ENCODE measurements at places on chromosomes 1 and 21.

DNA sequence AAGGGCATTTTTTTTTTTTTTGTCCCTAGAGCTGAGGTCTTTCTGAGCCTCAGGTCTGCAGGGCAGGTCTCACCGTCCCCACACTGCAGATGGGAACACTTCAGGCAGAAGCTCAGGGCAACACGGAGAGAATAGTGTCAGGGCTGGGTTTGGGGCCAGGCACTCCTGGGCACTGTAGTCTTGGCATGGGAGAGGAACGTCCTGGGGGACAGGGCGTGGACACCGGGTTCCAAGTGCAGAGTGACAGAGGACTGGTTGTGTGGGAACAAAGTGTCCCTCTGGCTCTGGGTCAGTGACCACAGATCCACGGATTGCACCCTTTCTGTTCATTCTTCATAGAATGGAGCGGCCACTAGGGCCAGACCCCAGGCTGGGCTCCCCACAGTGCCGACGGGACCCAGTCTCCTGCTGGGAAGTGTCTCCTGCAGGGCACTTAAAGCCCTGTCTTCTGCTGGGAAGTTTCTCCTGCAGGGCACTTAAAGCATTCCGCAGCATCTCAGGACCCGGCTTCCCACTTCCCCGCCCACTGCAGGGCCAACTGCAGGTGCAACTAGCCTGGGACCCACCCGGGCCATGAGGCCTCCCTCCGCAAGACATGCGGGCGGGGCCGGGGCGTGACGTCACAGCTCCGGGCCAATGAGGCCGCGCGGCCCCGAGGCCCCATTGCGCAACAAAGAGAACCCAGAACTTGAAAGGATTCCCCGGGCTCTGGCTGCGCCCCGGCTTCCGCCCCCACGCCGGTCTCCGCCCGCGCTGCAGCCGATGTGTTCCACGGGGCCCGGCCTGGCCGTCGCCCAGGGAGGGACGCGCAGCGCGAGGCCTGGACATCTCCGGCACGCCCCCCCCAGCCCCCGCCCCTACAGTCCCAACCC, 1.2 kb downstream of the GPR153 start:
- peak; percentile 46 for DNase-seq

DNA sequence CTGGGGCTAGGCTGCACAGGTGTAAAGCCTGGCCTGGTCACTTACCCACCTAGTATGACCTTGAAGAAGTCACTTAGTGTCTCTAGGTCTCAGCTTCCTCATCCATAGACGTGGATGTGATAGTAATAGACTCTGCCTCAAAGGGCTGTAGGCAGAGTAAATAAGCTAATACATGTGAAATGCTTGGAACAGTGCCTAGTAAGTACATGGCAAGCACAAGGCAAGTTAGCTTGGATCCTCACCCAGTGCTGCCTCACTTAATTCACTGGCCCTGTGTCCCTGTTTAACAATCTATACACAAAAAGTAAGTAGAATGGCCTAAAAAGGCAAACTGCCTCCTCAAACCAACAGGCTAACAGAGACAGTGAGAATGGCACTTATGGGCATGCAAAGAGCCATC, 167.8 kb downstream of the PIGK start:
- DNase-seq = no peak

DNA sequence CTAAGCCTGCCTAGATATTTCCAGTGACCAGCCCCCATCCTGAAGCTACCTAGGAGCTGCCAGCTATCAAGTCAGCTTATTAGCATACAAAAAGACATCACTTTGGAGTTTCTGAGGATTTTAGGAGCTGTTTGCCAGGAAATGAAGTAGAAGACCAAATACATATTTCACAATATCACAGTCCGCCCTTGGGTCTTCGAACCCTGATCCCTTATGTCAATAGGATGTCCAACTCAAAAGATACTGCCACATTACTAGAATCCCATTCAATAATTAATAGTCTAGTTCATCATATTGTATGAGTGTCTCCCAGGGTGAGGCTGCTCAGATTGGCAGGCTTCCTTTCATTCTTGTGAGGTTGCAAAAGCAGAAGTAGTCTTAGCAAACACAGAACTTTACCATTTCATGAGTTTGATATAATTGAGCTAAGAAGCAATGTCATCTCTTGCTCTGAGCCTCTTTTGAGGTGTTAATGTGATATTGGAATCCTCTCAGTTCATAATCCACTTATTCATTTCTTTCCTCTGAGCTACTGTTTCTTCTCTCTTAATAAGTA, 13.6 kb downstream of the IPO9 start:
- DNase-seq = no peak

- no peak for DNase-seq
These were observed 8.4 kb downstream of the PPP2R5A start for GRCh38 chr1:212293579-212293978.

DNA sequence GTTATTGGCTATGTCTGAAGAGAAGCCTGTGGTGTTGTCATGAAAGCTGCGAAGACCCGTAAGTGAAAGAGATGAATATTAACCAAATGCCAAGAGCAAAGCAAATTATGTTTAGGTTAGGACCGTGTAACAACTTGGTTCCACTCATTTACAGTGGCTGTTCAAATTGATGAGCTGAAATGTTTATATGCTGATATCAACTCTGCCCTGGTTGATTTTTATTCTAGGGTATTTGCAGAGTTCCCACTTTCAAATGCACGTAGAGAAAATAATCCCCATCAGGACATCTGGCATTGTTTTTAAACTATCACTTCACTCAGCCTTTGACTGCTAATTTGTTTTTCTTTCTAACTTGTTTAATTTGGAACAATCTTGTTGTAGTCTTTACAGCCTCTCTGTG, 581.6 kb upstream of the ADAMTS5 start:
- no peak for DNase-seq
